Natural killer cell (primary cell): ENCODE measurements at places on chromosomes 12 and 14. TPM values are rescaled to one million over a fixed set of nuclear protein-coding genes. Genes with fewer than 3 reads are reported as not detected.

GRCh38 chr14:22650046-22650739, 6.0 kb upstream of the OR6J1 start:
- no peaks in the 10 kb centered on the region for H3K27me3 ChIP-seq
- H3K4me1 ChIP-seq, result no peaks in the 10 kb centered on the region
- H3K36me3 ChIP-seq, result no peaks in the 10 kb centered on the region
- no peak overlapping the region for H3K27ac ChIP-seq
- no peak overlapping the region for H3K4me3 ChIP-seq
- DNase-seq, result no peak

DNA sequence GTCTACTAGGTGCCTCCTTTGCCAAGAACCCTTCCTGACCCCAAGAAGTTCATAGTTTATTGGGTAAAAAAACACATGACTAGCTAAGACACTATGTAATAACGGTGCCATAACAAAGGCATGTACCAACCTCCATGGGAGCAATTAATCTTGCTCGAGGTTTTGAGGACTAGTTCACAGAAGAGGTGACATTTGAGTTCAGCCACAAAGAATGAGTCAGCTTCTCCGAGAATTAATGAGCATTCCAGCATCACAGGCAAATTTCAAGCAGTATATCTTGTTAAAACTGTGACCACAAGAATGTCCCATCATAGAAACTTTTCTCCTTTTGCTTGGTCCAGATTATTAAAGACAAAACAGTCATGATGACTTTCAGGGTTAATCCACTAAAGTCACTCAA, 113.0 kb upstream of the RAP1B start:
- DNase-seq, result peak; percentile 25
- H3K36me3 ChIP-seq, result no peaks in the 10 kb centered on the region
- no peak overlapping the region for H3K4me3 ChIP-seq
- H3K27me3 ChIP-seq, result no peaks in the 10 kb centered on the region

DNA sequence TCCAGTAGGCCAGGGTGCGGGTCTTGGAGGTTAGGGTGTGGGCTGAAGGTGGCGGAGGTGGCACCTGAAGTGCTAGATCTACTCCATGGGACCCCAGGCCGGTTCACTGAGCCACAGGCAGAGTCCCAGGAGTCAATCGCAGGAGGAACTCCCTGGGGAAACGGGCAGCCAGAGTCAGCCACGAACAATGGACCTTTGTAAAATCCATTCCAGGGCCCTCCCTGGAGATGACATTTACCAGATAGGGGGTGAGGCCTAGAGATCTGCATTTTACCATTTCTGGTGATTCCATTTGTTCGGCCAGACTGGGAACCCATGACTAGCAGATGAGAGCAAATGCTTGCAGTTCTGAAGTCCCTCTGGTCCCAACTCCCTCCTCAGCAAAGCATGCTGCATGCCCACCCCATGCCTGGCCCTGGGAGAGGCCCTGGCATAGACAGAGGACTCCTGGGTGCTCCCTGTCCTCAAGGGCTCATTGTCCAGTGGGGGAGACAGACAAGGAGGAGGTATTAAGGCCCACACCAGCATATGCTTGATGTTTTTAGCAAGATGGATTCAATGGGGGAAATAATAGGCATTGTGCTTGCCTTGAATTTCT, 115.5 kb downstream of the EML1 start:
- DNase-seq, result no peak
- H3K27me3 ChIP-seq, result no peaks in the 10 kb centered on the region
- H3K4me1 ChIP-seq, result no peaks in the 10 kb centered on the region

DNA sequence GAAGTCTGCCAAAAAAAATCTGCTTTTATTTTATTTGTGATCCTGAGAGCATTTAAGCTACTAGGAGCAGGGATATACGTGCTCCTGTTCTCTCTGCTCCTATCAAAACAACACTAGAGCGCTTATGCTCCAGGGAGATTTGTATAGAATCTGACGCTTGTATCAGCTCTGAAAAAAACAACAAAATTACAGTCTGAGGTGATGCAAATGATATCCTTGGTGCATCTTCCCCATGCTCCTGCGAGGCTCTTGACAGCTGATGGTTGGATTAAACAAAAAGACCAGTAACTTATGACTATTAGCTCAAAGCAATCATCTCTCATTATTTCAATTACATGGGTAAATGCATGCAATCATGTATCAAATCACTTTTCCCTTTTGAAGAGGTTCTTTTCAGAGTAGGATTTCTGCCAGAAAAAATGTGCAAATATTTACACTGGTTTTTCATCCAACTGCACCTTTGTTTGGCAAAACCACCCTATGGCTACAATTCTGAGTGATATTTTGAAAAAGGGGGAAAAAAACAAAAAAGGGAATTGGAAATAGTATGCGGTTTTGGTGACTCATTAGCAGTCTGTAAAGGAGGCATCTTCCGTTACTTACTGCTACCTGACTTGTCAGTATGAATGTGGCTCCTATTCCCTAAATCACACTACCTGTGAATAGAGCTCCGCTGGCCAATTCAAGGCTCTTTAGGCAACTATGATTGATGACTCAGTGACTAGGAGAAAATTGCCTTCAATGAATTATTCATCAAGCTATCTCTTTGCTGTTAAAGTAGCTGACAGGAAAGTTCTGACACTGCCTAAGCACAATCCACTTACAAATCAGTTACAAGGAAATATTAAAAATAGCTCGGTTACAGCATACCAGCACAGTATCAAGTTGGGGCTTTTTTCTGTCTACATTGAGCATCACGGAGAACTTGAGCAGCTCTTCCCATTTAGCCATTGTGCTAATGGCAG, 450.0 kb downstream of the FOXG1 start:
- H3K4me1 ChIP-seq, result no peaks in the 10 kb centered on the region
- no peaks in the 10 kb centered on the region for H3K36me3 ChIP-seq
- no peak overlapping the region for H3K4me3 ChIP-seq

The LTB4R2 gene
- 37.4 TPM for total RNA-seq

The TMEM233 gene
- total RNA-seq, result not detected

DNA sequence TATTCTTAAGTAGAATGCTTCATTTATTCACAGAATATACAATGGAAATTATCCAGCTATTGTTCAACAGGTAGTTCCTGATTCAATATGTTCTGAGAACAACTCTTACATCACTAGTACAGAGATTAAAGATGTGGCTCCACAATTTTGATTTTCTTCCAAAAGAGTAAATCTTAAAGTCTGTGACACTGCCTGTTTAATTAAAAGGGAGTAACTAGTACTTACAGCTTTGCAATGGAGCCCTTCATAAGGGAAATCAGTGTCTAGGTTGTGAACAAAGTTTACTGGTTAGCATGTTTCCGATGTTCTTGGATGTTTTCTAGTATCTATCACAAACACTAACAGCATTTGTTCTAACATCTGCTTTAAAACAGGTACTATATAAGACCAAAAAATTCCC, 30.8 kb downstream of the MIA2 start:
- no peak overlapping the region for H3K27ac ChIP-seq
- no peaks in the 10 kb centered on the region for H3K36me3 ChIP-seq
- no peak for DNase-seq
- peaks cover 8% of the 10 kb centered on the region for H3K4me1 ChIP-seq
- no peak overlapping the region for H3K4me3 ChIP-seq
- no peaks in the 10 kb centered on the region for H3K27me3 ChIP-seq

The RNASE4 gene
- 0.60 TPM for total RNA-seq

The IL22 gene
- not detected for total RNA-seq

The PACS2 gene
- 69.2 TPM for total RNA-seq

The CRY1 gene
- total RNA-seq, result 124 TPM

DNA sequence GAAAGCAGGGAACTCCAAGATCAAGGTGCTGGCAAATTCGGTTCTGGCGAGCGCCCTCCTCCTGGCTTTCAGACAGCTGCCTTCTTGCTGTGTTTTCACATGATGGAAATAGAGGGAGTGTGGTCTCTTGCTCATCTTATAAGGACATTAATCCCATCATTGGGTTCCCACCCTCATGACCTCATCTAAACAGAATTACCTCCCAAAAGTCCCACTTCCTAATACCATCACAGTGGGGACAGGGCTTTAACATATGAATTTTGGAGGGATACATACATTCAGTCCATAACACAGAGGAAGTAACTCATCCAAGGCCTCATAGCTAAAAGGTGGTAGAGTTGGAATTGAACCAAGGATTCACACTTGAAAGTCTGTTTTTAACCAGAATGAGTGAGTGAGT, 28.6 kb downstream of the DYRK2 start:
- H3K36me3 ChIP-seq, result peaks cover 3% of the 10 kb centered on the region
- no peak for DNase-seq
- H3K4me1 ChIP-seq, result no peaks in the 10 kb centered on the region

DNA sequence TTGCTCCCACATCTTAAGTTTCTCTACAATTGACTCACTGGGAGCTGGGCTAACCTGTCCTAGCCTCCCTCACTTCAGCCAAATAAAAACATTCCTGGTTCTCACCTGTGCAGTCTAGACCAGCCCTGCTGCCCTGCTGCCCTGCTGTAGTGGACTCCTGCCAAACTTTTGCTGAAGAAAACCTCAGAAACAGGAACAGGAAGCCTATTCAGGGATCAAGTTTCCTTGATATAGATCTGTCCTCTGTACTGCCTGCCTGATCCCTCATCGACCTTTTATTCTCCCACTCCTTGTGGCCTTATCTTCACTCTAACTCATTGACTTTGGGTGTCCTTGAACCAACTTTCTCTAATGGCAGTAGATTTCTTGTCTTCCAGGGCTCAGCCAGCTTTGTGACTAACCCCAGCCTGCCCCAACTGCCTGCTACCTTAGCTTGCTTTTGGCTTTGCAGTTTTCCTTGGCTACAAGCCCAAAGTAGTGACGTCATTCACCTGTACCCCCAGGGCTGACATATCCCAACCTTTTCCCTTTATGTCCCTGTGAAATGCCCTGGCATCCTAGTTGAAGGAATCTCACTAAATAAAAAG, 234.8 kb downstream of the DUSP6 start:
- no peaks in the 10 kb centered on the region for H3K4me1 ChIP-seq
- no peak overlapping the region for H3K27ac ChIP-seq
- no peaks in the 10 kb centered on the region for H3K36me3 ChIP-seq

DNA sequence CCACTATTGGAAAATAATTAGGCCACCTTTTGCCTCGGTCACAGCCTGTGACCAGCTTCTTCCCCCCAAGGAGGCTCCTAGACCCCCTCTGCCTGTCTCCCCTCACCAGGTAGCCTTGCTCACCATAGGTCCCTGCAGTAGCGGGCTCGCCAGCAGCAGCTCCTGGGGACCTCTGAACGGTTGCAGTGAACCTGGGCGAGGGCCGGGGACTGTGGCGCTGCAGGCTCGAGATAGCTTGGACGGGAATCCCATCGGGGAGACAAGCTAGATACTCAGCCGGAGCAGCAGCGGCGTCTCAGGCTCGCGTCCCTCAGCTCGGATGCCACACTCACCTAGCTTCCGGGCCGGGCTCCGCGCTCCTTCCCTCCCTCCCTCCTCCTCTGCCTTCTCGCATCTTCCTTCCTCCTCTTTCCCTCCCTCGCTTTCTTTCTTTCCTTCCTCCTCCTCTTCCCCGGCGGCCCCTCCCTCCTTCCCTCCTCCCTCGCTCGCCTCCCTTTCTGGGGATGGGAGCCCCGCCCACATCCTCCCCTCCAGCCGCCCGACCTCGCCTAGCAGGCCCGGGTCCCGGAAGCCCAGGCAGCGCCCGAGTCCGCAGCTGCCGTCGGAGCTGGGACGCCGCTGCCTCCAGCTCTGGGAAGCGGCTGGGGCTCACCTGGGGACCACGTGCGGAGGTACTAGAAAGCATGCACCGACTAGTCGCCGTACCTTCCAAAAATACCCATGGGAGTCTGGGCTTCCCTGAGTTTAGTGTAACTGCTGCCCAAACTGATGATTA, at the start of gene BMP4:
Gene BMP4, minus strand, starts transcription at position 399 of the 775 bp plus-strand sequence. CDS start 4,603 bp downstream, outside the sequence.
- no peak within 1 kb of the TSS for H3K27ac ChIP-seq
- H3K36me3 ChIP-seq, result no peaks in the 10 kb centered on the region
